ENCODE measurements at places on chromosomes 7 and 10.

- no peak for DNase-seq
Observed at GRCh38 chr10:112202076-112202475, 18.5 kb upstream of the GPAM start.

- no peak for DNase-seq
Observed at GRCh38 chr10:49023752-49024151, 84.1 kb upstream of the LRRC18 start.

GRCh38 chr10:62561151-62561550, 187.0 kb downstream of the ZNF365 start:
- DNase-seq, result no peak

- peak; percentile 60 for DNase-seq
Observed at GRCh38 chr10:42926843-42927242, 144.2 kb downstream of the BMS1 start.

DNA sequence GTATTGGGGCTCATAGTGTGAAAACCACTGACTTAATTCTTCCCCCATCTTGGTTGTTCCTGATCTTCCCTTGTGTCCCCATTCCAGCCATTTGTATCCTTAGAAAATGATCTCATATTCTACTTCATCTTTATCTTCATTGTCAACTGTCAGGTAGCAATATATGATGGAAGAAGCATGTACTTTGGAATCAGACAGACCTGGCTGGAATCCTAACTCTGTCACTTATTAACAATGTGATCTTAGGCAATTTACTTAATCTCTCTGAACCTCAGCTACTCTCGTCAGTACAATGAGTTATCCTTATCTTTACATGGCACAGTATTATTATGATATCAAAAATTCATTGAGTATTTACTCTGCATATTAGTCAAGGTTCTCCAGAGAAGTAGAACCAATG, 10.1 kb downstream of the CFTR start:
- DNase-seq, result no peak

- DNase-seq, result peak; percentile 63
Observed at GRCh38 chr7:132709971-132710567, 133.8 kb upstream of the PLXNA4 start.

GRCh38 chr10:79229071-79229541, 118.2 kb upstream of the PPIF start:
- DNase-seq, result no peak

GRCh38 chr10:95767884-95768556, 12.1 kb downstream of the ENTPD1 start:
- DNase-seq, result no peak

DNA sequence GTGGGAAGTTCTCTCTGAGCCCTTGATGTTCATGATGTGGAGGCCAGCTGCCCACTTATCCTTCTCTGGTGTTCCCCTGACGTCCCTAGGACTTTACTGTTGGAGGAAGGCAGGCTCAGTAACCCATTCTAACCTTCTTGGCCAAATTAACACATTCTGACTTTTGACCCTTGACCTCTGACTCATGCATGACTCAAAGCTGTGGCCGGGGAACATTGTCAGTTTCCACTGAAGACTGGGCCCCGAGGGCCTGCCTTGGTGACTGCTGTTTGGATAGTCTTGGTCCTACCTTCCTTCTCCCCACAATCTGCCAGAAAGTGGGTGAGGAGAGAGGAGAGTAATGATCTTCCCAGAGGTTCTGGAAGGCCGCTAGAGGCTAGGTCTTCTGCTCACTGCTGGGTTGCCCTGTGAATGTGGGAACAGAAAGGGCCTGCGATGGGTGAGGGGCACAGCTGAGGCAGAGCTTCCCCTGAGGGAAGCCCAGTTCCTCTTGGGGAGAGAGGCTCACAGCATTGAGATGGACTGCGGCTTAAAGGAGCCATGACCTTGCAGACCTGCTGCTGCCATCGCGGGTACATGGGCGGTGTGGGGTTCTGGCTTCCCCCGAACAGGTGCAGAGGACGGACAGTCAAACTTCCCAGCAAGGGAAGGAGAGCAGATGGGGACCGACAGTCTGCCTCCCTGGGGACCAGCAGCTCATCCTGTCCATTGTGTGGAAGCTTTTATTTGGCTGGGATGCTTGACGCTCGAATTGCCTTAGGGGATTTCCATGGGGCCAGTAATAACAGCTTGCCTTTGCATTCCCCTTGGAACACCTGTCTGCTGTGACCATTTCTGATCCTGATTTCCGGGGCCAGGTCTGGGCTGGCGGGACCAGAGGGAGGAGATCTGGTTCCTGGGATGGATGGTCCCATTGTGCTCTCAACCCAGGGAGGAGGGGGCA, 43.8 kb downstream of the ADAMTS14 start:
- no peak for DNase-seq

DNA sequence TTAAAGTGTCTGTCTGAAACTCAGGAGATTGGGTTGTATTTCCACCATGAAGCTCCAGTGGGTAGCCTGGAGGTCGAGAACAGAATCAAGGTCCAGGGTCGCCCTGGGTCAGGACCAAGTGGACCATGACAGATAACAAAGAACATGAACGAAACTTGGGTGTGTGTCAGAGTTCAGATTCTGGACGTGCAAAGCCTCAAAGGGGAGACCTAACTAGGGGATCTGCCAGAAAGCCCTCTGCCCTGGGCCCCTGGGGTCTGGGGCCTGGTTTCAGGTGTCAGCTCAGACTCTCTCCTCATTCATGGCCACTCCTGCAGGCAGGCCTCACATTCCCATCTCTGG, 1.6 kb downstream of the RASSF4 start:
- DNase-seq, result no peak

GRCh38 chr7:13165854-13166253, 478.4 kb downstream of the ARL4A start:
- DNase-seq, result no peak

DNA sequence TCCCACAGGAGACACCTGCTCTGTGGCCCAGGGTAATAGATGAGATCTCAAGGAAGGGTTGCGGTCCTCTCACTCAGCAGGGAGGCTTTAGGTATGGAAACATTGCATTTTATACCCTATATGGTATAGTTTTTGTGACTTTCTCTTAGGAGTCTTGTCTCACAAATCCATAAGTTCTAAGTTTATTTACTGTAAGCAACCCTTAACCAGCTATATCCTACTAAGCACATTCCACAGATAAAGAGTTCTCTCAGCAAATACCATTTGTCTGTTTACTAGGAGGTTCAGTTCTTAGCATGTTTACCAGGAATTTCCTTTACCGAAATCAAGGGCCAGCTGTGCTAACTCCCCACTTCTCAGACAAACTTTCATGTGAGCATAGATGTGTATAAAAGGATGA, 66.9 kb downstream of the ANLN start:
- DNase-seq, result no peak

- DNase-seq, result no peak
Observed at GRCh38 chr10:58746474-58747185, 234.0 kb downstream of the BICC1 start.

GRCh38 chr7:21261627-21262594, 166.0 kb upstream of the SP4 start:
- peak; percentile 62 for DNase-seq

- DNase-seq, result no peak
Observed at GRCh38 chr7:90897961-90898469, 301.9 kb downstream of the CDK14 start.

- peak; percentile 43 for DNase-seq
Observed at GRCh38 chr10:43201545-43202131, 63.4 kb downstream of the CSGALNACT2 start.

- DNase-seq, result no peak
Observed at GRCh38 chr10:70777063-70777875, 7.9 kb downstream of the TBATA start.

DNA sequence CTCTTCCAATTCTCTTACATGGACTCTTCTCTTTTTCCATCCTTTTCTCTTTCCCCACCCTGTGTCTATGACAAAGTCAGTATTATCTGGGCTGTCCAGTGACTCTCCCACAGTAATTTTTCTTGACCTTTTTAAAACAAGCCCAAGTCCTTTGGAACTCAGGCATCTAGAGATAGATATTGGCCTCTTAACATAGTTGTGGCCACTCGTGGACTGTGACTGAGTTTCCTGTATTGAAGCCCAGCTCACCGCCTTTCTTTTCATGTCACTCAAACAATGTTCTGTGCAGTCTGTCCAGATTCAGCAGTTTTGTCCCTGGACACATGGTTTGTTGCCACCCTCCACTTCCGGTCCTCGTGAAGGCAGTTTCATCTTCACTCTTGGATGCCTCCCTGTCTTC, 110.9 kb upstream of the CDC14C start:
- no peak for DNase-seq

DNA sequence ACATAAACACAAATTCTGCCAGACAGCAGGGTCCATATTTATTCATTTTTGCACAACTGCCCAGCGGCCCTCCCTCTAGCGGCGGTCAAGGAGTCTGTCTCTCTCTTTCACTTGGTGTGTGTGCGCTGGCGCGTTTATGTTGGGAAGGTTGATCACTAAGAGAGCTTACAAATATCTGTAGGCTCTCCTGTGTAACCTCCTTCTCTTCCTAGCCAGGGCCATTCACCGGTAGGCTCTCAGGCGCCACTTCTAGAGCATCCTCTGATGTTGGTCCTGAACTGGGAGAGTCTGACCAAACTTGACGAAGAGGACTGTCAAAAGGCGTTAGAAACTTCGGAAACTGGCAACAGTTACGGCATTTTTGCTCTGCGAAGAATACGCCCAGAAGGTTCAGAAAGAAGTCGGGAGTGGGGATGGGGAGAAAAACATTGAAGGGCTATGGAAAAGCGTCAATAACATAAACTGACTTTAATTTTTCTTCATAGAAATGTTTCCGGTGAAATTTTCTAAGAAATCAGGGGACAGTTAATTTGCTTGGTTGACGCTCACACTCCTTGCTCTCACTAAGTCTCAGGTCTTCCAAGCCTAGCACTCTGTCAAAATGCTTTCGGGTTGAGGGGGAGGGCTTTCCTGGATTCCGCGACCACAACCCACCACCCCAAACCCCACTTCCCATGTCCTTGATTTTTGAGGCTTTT, 731.1 kb downstream of the ZWINT start:
- no peak for DNase-seq

GRCh38 chr7:68065581-68065980, 1068.9 kb downstream of the TYW1 start:
- DNase-seq, result no peak

DNA sequence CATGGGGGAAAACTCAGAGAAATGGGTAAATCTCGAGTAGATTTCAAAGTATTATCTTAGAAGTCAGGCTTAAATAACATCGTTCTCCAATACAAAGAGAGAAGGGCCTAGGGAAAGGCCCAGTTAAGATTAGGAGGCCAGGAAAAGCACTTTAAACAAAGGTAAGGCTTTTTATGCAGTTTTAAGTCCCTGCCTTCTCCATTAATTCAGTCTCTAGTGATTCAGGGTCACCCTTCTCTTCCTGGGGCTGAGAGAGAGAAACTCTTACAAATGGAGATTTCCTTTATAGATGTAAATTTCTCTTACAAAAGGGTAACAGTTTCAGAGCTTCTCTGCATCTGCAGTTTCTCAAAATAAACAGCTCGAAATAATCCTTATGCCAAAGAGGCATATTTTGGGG, 179.3 kb downstream of the HECW1 start:
- DNase-seq, result no peak

- no peak for DNase-seq
Observed at GRCh38 chr7:134302120-134302519, 14.6 kb downstream of the SLC35B4 start.

DNA sequence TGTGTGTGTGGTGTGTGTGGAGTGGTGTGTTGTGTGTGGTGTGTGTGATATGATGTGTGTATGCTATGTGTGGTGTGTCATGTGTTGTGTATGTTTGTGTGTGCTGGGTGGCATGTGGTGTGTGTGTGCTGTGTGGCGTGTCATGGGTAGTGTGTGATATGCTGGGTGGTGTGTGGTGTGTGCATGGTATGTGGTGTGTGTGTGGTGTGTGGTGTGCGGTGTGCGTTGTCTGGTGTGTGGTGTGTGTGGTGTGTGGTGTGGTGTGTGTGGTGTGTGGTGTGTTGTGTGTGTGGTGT, 37.5 kb upstream of the DNAJB6 start:
- no peak for DNase-seq

- DNase-seq, result no peak
Observed at GRCh38 chr10:69045441-69046300, 42.2 kb upstream of the SRGN start.

- no peak for DNase-seq
Observed at GRCh38 chr7:144903201-144903600, 67.3 kb upstream of the TPK1 start.

- no peak for DNase-seq
Observed at GRCh38 chr7:156178214-156178613, 366.0 kb upstream of the SHH start.

- no peak for DNase-seq
Observed at GRCh38 chr7:153245809-153246208, 486.3 kb downstream of the ACTR3B start.

Data from H1 (cell line).